CD4-positive, CD25-positive, alpha-beta regulatory T cell (primary cell): ENCODE measurements at places on chromosomes 11 and 22. TPM values are rescaled to one million over a fixed set of nuclear protein-coding genes. Genes with fewer than 3 reads are reported as not detected.

- no peak for DNase-seq
- no peak overlapping the region for H3K4me3 ChIP-seq
- H3K4me1 ChIP-seq = no peaks in the 10 kb centered on the region
- no peaks in the 10 kb centered on the region for H3K27me3 ChIP-seq
- H3K27ac ChIP-seq = no peak overlapping the region
Observed at GRCh38 chr22:43036282-43036829, 21.4 kb upstream of the PACSIN2 start.

- H3K27ac ChIP-seq = no peak overlapping the region
- no peak overlapping the region for H3K4me3 ChIP-seq
Observed at GRCh38 chr11:114447444-114447843, 8.2 kb downstream of the REXO2 start.

- H3K27me3 ChIP-seq = no peaks in the 10 kb centered on the region
- peaks cover 55% of the 10 kb centered on the region for H3K36me3 ChIP-seq
- H3K4me3 ChIP-seq = no peak overlapping the region
- no peak for DNase-seq
Observed at GRCh38 chr11:96361778-96362177, 18.8 kb upstream of the MAML2 start.

DNA sequence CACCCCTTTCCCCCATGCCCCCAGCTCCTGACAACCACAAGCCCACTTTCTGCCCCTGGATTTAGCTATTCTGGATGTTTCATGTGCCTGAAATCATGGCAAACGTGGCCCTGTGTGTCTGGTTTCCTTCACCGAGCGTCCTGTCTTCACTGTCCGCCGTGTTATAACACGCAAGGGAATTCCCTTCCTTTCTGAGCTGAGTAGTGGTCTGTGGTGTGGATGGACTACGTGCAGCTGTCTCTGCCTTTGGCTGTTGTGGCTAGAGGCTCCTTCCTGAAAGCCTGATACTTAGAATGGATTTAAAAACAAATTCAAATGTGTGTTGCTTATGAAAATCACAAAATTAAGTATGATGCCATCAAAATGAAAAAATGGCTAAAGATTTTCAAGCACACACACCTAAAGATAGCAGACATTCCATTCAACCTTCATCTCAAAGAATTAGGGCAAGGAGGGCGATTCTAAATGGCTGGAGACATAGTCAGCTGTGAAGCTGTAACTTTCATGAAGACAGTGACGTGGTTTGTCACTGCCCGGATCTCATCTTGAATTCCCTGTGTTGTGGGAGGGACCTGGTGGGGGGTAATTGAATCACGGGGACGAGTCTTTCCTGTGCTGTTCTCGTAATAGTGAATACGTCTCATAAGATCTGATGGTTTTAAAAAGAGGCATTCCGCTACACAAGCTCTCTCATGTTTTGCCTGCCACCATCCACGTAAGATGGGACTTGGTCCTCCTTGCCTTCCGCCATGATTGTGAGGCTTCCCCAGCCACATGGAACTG lies 30.5 kb downstream of the KCNQ1 start:
- no peak overlapping the region for H3K4me3 ChIP-seq
- DNase-seq = no peak
- no peaks in the 10 kb centered on the region for H3K4me1 ChIP-seq
- no peak overlapping the region for H3K27ac ChIP-seq
- H3K36me3 ChIP-seq = no peaks in the 10 kb centered on the region

GRCh38 chr11:31986201-31986889 lies 104.5 kb upstream of the RCN1 start:
- no peak overlapping the region for H3K4me3 ChIP-seq
- H3K27me3 ChIP-seq = peaks cover 11% of the 10 kb centered on the region
- H3K36me3 ChIP-seq = no peaks in the 10 kb centered on the region
- no peak overlapping the region for H3K27ac ChIP-seq

DNA sequence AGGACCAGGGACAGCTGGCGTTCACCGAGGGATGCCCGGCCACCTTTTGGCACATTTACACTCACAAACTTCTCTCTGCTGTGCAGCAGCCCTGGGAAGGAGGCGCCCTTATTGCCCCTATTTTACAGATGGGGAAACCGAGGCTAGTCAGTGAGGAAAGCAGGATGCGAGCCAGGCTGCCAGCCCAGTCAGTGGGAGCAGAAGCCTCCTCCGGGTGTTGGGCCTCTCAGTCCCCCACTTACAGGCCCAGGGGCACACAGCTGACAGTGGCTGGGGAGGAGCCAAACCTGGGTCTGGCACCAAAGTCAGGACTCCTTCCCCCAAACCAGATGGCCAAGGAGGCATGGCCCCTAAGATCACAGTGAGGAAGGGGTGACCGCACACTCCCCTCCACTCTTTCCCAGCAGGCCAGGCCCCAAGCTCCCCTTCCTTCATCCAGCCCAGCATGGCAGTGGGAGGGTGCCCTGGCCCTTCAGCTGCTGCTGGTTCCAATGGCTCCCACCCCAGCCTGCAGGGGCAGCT lies 121.4 kb upstream of the ANO1 start:
- no peak for DNase-seq
- no peak overlapping the region for H3K4me3 ChIP-seq
- H3K4me1 ChIP-seq = no peaks in the 10 kb centered on the region
- no peaks in the 10 kb centered on the region for H3K36me3 ChIP-seq

GRCh38 chr22:49726701-49727101 lies 101.0 kb downstream of the BRD1 start:
- DNase-seq = no peak
- H3K4me3 ChIP-seq = no peak overlapping the region
- H3K4me1 ChIP-seq = peaks cover 20% of the 10 kb centered on the region
- no peak overlapping the region for H3K27ac ChIP-seq

DNA sequence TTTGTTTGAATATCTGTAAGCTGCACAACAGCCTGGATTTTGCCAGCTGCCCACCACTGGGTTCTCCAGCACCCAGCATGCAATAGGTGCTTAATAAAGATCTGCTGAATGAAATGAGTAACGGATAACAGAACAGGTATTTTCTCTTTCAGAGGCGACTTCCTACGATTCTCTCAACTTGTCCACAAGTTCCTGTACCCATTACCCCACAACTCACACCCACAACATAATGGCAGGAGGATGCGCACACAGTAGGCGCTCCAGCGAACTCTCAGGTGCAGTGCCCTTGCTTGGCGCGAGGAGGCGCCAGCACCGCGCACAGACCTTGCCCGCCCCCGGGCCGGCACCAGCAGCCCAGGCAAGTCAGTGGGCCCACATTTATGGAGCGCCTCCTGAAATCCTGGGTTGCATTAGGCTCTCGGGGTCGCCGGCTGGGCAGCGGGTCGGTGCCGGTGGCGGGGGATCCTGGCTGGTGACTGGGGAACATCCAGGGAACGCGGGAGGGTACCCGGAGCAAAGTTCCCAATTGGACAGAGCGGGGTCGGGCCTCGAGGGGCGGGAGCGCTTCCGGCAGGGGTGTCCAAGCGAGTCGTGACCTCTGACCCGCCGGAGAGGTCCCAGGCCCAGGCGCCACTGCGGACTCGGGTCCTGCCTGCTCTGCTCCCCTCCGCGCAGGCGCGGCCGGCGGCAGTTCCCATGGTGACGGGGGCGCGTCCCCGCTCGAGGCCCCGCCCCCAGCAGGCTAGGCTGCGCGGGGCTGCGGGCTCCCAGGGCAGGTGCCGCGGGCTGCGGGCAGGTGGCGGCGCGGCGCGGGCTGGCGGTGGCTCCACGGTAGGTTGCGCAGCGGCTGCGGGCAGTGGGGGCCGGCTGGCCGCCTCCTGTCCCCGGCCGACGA lies at the start of gene KIAA1671:
TSS of gene KIAA1671 (plus strand) at position 775 of the 895 bp plus-strand sequence. CDS start 75,284 bp downstream, outside the sequence.
- peaks cover 14% of the 10 kb centered on the region for H3K4me1 ChIP-seq
- DNase-seq = peak; percentile 78
- peaks cover 19% of the 10 kb centered on the region for H3K27me3 ChIP-seq
- H3K4me3 ChIP-seq = no peak within 1 kb of the TSS
- H3K36me3 ChIP-seq = no peaks in the 10 kb centered on the region

DNA sequence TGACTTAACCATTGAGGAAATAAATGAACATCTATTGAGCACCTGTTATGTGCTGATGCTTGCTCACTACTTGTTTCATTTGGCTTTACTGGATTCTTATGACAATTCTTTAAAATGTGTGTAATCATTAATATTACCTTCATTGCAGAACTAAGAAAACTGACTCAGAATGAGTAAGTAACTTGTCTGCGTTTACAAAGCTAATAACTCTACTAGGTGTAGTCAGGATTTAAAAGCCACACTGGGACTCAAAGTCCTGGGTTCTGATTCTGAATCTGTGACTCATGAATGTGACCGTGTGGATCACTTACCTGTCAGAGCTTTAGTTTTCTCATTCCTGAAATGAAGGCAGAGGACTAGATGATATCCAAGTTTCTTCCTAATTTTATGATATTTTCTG lies 23.4 kb upstream of the KIRREL3 start:
- H3K4me3 ChIP-seq = no peak overlapping the region
- no peaks in the 10 kb centered on the region for H3K36me3 ChIP-seq
- H3K4me1 ChIP-seq = no peaks in the 10 kb centered on the region
- no peaks in the 10 kb centered on the region for H3K27me3 ChIP-seq
- no peak overlapping the region for H3K27ac ChIP-seq

GRCh38 chr11:76513654-76514034 lies 68.8 kb downstream of the EMSY start:
- no peak overlapping the region for H3K4me3 ChIP-seq
- H3K36me3 ChIP-seq = peaks cover 14% of the 10 kb centered on the region
- no peaks in the 10 kb centered on the region for H3K4me1 ChIP-seq
- DNase-seq = no peak
- H3K27ac ChIP-seq = no peak overlapping the region

DNA sequence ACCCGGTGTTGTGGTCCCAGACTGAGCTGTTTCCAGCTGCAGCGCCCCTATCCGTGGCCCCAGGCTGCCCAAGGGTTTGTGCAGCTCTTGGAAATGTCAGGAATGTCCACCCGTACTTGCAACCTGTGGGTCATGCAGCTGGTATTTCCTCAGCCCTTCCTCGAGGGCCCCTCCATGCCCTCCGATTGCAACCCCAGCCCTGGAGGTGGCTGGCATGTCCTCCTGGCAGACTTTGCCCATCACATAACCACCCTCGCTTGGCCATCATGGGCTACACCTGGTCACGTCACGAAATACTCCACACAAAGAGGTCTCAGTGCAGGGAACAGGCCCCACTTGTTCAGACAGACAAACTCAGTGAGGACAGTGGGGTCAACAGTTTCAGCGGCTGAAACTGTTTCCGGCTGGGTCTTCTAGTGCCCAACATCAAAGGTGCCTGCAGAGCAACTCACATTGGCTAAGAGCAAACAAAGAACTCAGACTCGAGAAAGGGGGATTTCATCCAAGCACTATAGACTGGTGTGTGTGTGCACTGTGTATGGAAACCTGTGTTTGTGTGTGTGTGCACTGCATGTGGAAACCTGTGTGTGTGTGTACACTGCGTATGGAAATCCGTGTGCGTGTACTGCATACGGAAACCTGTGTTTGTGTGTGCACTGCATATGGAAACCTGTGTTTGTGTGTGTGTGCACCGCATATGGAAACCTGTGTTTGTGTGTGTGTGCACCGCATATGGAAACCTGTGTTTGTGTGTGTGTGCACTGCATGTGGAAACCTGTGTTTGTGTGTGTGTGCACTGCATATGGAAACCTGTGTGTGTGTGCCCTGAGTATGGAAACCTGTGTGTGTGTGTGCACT lies 72.8 kb upstream of the CCND1 start:
- H3K27me3 ChIP-seq = no peaks in the 10 kb centered on the region
- no peaks in the 10 kb centered on the region for H3K4me1 ChIP-seq
- H3K27ac ChIP-seq = no peak overlapping the region

DNA sequence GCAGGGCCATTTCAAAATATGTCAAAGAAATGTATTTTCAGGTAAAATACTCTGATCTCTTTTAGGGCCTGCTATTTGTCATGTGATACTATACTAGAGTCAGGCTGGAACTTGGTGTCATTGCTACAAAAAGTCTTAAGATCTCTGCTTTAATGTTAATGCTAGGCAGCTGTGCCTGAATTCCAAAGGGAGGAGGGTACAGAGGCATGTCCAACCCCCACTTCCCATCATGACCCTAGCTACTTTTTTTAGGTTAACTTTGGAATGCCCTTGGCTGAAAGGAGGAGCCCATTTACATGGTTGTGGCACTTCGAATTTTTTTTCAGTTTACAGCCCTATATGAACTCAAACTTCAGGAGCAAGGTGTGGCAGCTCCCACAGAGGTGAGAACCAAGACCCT lies 58.1 kb downstream of the OSBP2 start:
- H3K27ac ChIP-seq = no peak overlapping the region
- no peaks in the 10 kb centered on the region for H3K36me3 ChIP-seq
- no peak overlapping the region for H3K4me3 ChIP-seq
- H3K27me3 ChIP-seq = no peaks in the 10 kb centered on the region
- H3K4me1 ChIP-seq = no peaks in the 10 kb centered on the region

DNA sequence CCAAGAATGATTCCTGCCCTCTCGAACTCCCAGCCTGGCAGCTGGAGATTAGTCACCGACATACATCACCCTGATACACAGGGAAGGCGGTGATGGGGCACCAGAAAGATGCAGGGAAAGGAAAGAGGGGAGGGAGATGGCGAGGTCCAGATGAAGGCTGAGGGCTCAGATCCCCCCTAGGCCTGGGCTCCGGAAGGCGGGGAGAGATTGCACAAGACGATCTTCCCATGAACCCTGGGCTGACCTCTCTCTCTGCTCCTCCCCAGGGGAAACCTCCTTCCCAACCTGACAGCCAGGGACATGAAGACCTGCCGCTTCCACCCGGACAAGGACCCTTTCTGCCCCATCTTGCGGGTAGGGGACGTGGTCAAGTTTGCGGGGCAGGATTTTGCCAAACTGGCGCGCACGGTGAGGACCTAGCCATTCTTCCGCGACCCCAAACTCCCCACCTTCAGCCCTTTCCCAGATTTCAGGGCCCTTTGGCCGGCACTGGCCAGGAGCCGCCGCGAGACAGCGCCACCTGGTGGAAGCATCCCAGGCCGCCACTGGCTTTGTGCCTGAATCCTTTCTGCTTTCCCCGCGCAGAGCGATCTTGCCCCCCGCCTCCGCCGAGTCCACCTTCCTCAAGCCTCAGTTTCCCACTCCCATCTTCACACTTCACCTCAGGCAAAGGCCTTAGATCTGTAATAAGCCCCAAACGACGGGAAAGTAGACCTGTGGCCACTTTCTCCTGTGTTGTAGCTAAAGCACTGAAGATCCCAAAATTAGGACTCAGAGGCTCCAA lies 11.5 kb downstream of the P2RX3 start:
- no peaks in the 10 kb centered on the region for H3K27me3 ChIP-seq
- DNase-seq = peak; percentile 39
- no peak overlapping the region for H3K4me3 ChIP-seq
- H3K4me1 ChIP-seq = peaks cover 4% of the 10 kb centered on the region
- no peak overlapping the region for H3K27ac ChIP-seq
- no peaks in the 10 kb centered on the region for H3K36me3 ChIP-seq

Gene BCO2
- polyA plus RNA-seq = not detected

Gene KCNJ11
- polyA plus RNA-seq = not detected

Gene ESAM
- polyA plus RNA-seq = 2.3 TPM

Gene RAB36
- 0.61 TPM for polyA plus RNA-seq

Gene OR4A16
- not detected for polyA plus RNA-seq

Gene UVRAG
- polyA plus RNA-seq = 21.5 TPM

Gene RAB39A
- 0.11 TPM for polyA plus RNA-seq

Gene RIMBP3C
- polyA plus RNA-seq = 0.52 TPM

Gene ACTN3
- polyA plus RNA-seq = not detected

Gene ADM2
- polyA plus RNA-seq = 0.06 TPM

Gene CELF1
- 43.3 TPM for polyA plus RNA-seq

Gene TRIM6
- polyA plus RNA-seq = not detected

Gene SCARF2
- polyA plus RNA-seq = 1.8 TPM
